ENCODE measurements at places on chromosomes 1 and 21.

DNA sequence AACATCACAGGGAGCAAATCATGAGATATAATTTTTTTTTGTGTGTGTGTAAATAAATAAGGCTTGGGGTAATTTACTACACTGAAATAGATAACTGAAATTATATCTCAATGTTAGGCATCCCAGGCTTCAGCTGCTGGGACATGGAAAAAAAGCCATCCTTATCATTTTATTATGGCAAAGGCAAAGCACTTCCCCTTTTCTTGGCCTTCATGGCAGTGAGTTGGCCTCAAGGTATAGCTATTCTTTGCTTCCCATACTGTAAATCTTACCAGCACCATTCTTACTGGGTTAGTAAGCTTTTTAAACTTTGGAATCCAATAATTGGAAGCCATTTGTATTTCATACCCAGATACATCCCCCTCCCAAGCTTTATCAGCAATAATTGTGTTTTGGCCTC, 29.0 kb downstream of the RBM11 start:
- DNase-seq: no peak

DNA sequence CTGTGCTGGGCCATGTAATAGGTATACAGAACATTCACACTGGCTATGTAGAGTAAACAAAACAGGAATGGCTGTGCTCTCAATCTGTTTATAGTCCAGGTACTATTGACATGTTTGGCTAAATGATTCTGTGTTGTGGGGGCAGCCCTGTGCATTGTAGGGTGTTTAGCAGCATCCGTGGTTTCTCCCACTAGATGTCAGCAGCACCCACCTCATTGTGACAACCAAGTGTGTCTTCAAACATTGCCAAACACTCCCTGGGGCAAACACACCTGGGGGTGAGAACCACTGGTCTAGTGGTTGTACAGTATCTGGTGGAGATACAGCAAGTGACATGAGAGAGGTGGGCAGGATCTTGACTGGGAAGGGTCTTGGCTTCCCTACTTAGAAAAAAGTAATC, 80.4 kb upstream of the SPATA6 start:
- DNase-seq: peak; percentile 37

- no peak for DNase-seq
Measured at GRCh38 chr1:51927029-51927428, 48.5 kb upstream of the NRDC start.

- DNase-seq: no peak
Measured at GRCh38 chr1:78601068-78601467, 19.2 kb upstream of the IFI44L start.

- no peak for DNase-seq
Measured at GRCh38 chr1:77538956-77539518, 143.4 kb downstream of the ZZZ3 start.

DNA sequence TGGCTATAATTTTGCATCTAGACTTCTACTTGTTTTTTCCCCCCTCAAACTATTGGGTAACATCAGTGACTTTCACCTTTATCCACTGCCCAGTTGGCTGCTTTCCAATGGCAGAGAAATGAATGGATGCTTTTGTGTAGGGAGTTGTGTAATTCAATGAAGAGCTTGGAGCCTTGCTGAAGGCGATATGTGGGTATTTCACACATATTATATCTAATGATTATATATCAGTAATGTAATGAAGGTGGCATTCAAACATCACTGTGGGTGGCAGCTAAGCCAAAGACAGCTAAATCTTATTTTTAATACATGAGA, 81.2 kb downstream of the TGFB2 start:
- DNase-seq: peak; percentile 67

- DNase-seq: no peak
Measured at GRCh38 chr1:152486400-152487006, 24.1 kb upstream of the LCE5A start.

- peak; percentile 68 for DNase-seq
Measured at GRCh38 chr1:169109561-169110134, 3.2 kb downstream of the ATP1B1 start.

- DNase-seq: no peak
Measured at GRCh38 chr1:50666849-50667248, 243.6 kb upstream of the DMRTA2 start.

DNA sequence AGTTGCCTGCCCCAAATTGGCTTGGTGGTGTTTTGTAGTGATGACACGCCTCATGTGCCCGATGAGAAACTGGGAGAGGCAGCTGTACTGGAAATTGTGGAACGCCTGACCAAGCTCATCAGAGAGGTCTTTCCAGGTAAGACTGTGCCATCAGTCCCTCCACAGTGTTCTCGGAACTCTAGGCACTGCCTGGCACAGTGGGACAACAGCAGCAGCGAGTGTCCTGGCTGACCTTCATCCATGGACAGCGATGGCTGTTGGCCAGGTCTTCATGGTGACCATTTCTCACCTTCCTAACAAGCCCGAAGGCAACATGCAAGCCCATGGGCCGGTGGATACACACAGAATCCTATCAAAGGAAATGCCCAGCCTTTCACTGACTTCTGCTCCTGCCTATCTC, 10.7 kb upstream of the XKR8 start:
- no peak for DNase-seq

DNA sequence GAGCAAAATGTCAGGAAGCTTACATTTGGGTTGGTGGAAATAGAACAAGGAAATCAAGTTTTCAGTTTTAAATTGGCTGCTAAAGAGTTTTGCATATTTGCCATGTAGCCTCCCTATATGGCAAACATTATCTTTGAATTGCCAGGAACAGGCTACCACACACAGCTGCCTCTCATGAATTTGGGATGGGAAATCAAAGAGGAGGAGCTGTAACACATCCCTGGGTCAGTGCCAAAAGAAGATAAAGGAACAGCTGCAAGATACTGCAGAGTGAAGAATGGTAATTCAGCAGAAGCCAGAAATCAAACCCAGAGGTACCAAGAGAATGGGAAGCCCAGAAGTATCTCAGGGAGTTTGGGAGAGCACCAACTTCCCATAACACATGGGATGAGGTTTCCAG, 18.6 kb upstream of the RASAL2 start:
- DNase-seq: no peak

DNA sequence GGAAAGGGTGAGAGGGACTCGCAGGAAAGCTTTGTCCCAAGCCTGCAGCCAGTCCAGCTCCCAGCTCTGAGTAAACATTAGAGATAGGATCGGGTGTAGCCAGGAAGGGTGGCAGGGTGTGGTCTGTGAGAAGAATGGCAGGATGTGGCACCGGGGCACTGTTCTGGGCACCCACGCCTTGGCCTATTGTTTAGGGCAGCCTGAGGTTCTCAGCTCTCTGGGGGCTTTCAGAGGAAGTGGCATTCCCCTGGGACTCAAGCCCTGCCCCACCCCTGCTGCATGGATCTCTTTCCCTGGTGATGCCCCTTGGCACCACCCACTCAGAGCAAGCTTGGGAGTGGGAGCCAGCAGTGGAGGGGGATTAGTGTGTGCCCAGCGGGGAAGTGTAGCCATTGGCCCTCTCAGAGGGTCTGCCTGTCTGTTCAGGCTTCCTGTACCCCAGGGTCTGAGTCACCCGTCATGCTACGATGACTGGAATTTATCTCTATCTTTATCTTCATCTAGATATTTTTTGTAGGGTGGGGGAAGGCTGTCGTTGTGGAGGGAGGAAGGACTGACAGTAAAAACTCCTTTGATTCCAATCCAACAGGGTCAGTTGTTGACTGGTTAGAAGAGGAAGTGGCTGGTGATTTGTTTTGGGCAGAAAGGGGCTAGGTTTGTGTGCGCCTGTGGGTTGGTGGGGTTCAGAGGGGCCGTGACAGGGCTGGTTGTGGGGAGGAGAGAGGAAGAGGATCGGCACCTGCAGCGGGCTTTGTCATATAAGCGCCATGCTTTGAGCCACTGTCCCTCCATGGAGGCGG, 31.6 kb downstream of the SOX13 start:
- peak; percentile 42 for DNase-seq

- peak; percentile 92 for DNase-seq
Measured at GRCh38 chr1:54615531-54616279, 7.6 kb downstream of the FAM151A start.

DNA sequence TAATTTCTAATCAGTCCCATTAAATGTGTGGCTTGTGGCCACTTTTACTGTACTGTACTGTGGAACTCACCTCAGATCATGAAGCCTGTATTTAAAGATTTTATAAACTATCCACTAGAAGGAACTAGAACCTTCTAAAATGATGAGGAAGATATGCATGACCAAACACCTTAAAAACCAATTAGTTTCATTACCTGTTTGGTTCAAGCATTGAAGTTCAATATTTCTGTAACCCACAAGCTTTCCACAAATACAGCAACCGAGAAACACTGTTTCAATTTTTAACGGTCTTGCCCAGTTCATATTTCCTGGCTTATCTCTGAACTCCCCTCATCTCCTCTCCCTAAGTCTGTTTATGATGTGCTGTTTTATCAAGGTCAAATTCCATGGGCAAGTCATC, 264.3 kb upstream of the PLD5 start:
- DNase-seq: no peak

GRCh38 chr1:63773815-63774616, at the start of gene ROR1:
Gene ROR1, plus strand, starts transcription at chr1:63774017.
- peak; percentile 69 for DNase-seq

DNA sequence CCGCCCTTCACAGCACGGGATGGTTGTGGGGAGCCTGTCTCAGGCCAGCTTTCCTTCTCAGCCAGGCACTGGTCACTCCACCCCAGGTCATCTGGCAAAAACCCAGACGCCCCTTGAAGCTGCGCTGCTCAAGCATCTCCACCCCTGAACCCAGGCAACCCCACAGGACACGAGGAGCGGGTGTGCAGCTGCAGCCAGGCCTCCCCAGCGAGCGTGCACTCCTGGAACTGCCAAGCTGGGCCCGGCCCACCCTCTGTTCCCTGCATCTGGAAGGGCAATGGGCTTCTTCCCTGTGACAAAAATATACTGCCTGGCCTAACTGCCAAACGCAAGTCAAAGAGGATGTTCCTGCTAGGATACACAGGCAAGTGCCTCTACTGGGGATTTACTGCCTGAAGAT, 39.7 kb downstream of the SLC66A1 start:
- no peak for DNase-seq

DNA sequence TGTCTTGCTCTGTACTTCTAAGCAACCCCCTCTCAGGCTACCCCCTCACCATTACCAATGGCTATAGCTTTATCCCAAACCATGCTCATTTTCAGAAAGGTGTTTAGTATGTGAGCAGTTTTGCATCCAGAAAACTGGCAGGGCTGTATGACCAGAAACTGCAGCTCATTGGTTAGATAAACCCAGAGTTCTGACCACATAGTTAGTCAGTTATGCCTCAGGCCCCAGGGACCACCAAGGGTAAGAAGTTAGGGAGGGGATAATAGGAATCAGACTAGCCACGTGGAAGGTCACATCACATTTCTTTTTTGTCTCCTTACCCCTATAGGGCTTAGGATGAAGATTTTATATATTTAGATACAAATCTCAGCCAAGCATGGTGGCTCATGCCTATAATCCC, 1.2 kb downstream of the ITGA10 start:
- no peak for DNase-seq

DNA sequence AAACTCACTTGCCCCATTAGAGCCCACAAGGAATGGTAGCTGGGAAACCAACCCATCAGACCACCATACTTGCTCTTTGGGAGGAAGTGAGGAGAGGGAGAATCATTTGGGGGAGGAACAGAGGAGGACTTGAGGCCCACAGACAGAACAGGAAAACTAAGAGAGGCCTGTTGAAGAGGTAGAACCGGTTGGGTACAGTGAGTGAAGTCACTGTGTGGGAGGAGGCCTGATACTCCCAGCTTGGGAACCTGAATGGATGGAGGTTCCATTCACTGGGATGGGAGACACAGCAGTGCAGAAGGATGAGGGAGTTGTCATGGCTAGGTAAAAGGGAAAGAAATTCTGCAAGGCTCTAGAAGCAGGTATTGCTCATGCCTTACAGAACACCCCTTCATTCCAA, 63.4 kb upstream of the PSEN2 start:
- DNase-seq: no peak

DNA sequence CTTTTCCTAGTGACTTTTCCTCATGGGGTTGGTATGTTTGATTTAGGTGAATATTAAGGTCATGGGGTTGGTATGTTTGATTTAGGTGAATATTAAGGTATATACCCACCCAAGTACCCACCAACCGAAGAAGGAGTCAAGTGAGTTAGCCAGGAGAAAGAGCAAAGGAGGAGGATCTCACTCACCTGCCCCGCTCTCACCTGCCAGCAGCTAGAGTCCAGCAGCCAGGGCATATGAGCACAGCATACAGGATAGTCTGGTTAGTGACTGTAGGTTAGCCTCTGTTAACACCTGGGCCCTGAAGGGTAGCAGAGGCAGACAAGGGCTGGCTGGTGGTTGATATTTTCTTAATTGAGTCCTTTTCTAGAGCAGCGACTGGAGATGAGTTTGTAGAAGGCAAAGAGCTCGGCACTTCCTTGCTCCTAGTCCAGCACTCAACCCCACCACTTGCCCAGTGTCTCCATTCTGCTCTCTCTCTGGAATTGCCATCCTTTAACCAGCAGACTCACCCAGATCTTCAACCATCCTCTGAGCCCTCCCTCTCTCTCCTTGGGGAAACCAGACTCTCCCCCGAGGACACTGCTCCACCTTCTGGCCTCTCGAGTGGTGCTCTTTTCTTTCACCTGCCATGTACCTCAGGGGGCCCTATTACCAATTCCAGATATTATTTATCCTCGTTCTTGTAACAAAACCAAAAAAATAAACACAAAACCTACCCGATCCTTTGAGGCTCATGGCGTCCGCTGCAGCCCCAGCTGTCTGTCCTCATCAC, 16.3 kb upstream of the DESI2 start:
- no peak for DNase-seq

GRCh38 chr1:150875197-150876118, 941 bp downstream of the ARNT start:
- DNase-seq: no peak

- peak; percentile 50 for DNase-seq
Measured at GRCh38 chr1:184513966-184514365, 127.1 kb downstream of the C1orf21 start.

DNA sequence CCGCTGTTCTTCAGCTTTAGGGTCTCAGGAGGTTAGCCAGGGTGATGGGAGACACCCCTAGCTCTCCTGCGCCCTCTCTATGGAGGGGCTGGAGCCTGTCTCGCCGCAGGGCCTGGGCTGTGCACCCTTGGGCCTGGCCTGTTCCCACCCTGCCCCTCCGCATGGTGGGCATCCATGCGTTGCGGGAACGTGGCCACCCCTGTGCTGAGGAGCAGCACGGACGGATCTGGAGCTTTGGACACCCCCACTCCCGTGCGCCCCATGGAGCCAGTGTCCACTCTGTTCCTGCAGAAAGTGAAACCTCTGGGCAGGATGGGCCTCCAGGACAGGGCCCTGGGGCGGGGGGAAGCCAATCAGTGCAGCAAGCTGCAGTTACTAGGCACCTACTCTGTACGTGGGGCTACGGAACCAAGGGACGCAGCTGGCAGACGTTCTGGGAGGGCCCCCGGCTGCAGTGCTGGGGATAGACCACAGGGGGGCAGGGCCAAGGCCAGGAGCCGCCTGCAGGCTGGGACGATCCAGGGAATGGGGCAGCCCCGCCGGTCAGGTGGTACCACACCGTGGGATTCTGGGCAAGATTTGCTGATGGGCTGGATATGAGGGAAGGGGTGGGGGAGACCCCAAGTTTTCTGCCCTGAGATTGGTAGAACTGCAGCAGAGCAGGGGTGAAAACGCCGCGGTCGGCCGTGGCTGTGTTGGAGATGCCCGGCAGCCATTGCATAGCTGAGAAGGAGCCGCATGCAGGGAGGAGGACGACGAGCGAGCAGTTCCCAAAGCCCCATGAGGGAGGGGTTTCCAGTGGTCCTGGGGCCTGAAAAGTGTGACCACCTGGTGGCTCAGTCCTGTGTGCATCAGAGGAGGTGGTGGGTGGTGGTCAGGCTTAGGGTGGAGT, 43.3 kb downstream of the TP73 start:
- DNase-seq: no peak

GRCh38 chr1:54708385-54708784, 7.3 kb upstream of the TTC4 start:
- DNase-seq: no peak

- DNase-seq: no peak
Measured at GRCh38 chr1:2596530-2597333, 10.2 kb downstream of the PRXL2B start.

All from foreskin keratinocyte (primary cell).